ENCODE measurements at places on chromosomes 7 and 10.

DNA sequence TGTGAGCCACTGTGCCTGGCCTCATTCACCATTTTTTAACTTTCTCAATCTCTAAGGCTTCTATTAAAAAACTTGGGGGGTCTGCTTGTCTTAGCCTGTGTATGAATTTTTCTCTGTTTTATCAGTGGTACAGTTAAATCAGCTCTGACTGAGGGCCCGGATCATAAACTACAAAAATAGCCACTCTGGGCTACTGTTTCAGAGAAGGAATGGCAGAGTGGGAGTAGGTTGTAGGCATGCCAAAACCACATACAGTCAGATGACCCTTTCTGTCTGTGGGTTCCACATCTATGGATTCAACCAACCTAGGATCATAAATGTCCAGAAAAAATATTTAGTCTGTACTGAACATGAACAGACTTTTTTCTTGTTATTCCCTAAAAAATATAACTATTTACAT lies 21.3 kb downstream of the TBC1D12 start:
- DNase-seq: no peak

- no peak for DNase-seq
Measured at GRCh38 chr7:39421661-39422060, 144.5 kb upstream of the YAE1 start.

GRCh38 chr7:1579481-1580421 lies 9.9 kb upstream of the PSMG3 start:
- peak; percentile 43 for DNase-seq

DNA sequence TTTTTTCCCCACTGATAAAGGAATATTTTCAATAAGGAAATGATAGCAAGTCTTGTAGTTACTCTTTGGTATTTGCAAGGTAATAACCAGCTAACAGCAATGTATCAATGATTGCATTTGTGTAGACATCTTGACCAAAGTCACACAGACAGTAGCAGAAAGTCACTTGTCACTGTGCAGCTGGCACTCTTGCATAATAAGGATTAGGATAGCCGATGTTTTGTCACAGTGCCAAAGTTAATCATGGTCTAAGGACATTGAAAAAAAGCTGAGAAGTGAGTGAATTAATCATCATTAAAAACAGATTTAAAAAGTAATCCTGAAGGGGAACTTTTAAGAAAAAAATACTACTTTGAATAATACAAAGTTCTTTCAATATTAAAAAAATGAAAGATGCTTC lies 834.3 kb upstream of the C7orf33 start:
- no peak for DNase-seq

GRCh38 chr7:119594956-119595355 lies 678.0 kb upstream of the KCND2 start:
- peak; percentile 5 for DNase-seq

GRCh38 chr7:91465595-91466061 lies 201.4 kb downstream of the FZD1 start:
- no peak for DNase-seq

GRCh38 chr10:85598646-85599045 lies 767.9 kb downstream of the GRID1 start:
- no peak for DNase-seq

DNA sequence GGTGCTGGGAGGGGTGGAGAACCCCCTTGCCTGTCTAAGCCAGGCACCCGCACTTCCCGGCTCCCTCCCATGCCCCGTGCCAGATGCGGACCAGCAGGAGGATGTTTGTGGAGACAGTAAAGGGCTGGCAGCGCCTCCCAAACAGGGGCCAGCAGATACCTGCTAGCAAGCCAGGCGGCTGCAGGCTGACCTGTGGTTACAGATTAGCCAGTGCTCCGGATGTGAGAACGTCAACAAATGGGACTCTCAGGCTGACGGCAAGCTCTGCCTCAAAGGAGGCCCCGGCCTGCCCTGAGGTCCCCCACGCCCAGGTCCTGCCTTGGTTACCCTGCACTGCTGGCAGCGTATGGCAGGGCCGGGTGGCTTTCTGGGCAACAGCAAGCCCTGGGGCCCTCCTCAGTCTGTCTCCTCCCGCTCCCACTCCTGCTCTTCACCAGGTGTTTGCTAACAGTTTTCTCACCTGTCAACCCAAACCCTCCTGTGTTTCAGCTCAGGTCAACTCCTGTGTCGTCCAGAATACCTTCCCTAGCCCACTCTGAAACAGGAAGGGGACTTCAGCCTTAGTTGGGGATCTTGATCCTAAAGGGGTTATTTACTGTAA lies 85.4 kb downstream of the NEURL1 start:
- DNase-seq: no peak

GRCh38 chr7:154832557-154833138 lies 170.3 kb downstream of the PAXIP1 start:
- DNase-seq: no peak

DNA sequence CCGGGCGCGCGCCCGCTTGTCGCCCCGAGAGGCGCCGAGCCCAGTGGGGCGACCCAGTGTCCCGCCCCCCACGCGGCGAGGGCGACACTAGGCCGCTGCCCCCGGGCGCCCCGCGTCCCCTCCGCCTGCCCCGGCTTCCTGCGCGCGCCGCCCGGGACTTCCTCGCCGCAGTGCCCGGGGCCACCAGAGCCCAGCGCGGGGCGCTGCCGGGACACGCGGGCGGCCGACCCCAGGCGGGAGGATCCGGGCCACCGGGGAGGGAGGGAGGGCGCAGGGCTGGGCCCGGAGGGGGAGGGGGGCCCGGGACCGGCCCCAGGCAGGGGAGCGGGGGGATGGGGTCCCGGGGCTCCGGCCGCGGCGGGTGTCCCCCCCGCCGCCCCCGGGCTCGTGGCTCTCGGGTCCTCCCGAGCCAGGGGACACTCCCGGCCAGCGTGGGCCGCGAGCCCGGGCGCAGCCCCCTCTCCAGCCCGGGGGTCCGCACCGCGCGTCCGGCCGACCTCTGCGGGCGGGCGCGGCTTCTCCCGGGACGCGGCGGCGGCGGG lies 435 bp upstream of the PWWP2B start:
- no peak for DNase-seq

GRCh38 chr7:22782616-22783232 lies 39.9 kb downstream of the TOMM7 start:
- no peak for DNase-seq

DNA sequence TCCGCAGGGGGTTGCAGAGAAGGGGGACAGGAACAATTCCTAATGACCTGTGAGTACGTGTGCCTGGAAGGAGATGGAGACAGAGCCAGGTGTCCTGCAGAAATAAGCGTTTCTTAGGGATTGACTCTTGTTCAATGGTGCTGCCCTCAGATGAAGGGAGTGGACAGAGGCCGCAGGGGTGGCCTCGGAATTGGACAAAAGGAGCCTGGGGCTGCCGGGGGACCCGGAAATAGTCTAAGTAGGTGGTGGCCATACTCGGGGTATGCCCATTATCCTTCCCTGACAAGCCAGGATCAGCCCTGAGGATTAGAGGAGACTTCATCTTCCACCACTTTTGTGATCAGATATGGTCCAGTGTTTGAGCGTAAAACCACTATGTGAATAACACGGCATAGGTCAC lies 39.2 kb downstream of the ELFN1 start:
- DNase-seq: no peak

DNA sequence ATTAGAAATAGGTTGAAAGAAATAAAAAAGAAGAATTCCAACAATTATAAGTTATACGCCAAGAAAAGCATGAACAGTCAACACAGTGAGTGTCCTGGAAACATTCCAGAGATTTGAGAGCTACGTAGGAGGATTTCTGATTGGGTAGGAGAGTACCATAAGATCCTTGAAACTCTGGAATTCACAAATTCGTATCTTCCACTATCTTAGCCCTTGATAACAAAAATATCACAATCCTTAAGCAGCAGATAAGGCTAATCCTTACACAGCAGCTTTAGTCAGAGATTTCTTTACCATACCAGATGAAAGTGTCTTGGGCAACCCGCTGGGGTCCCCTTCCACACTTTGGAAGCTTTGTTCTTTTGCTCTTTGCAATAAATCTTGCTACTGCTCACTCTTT lies 8.2 kb downstream of the TPK1 start:
- DNase-seq: no peak

DNA sequence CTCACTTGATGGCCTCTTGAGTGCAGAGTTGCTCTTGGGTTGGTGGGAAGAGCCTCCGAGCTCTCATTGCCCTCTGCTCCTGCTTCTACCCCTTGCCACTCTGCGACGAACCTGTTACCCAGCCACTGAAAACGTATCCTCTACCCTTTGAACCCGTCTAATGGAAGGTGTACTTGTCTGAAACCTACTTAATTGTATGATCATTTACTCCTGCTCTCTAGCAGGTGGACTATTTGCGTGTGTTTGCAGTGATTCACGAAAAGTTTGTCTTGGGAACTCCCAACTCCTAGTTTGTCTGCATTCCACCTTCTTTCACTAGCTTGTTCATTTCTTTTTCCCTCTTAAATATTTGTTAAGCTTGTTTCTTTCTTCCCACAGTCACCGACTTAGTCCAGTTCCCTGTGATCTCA lies 503 bp downstream of the CROT start:
- no peak for DNase-seq

DNA sequence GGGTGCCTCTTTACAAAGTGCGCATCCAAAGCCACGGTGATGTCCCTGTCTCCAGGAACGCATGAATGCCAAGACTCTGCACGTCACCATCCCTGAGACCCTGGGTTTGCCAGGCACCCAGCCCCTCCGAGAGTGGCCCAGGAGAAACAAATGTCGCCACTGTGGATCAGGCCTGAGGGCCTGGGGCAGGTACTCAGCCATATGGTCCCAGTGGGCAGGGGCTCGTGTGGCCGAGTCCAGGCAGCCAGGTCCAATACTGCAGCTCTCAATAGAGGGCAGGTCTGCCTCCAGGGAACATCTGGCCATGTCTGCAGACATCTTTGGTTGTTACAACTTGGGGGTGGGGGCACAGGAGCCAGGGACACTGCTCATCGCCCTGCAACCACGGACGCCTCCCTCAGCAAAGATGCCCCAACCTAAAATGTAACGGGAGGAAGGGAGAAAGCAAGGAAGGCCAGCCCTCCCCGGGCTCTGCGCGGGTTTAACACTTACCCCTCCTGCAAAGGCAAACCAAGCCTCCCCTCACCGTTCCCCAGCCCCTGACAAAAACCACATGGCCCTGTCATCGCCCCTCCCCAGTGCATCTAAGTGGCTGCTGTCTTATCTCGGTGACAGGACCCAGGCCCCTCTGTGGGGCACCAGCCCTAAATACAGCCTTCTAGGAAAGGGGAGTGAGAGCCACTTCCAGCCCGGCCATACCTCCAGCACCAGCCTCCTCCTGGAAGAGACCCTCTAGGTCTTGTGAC lies 10.3 kb upstream of the PAPOLB start:
- no peak for DNase-seq

DNA sequence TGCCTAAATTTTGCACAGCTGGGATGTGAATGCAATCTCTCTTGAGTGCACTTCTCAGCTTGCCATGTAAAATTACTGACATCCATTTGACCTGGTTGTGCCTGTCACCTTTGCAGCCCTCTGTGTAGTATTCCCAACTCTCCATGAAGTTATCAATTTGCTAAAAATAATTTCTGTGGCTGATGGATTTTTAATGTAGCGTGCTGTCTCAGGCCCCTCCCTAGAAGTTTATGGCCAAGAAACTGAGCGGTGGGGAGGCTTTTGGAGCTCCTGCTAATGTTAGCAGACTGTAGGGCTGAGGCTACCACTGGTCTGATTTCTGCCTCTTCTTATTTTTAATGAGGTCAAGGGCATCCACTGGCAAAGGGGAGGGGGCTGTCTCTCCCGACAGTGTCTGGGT lies 577.0 kb upstream of the DPP6 start:
- DNase-seq: no peak

DNA sequence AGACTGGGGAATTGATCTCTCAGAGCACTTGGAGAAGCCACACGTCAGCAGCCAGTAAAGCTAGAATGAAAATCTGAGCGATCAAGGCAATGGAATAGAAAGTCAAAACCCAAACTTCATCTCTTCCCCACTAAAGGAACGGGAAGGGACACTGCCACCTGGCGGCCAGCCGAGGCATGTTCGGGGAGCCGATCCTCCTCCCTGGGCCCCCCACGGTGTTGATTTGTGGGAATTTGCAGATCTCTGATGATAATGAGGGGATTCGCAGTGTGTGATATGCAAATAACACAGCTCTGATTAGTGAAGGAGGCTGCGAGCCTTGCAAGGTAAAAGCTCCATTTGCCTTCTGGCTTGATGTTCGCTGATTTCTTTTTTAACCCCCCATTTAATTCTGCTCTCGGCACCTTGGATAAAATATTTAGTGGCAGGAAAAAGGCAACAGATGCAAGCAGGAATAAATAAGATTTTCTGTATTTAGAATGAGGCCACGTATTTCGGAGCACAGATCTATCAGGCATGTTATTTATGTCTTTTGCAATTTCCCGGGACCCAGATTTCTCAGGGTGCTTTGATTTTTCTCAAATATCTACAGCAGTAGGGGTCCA lies 258.6 kb downstream of the PAXIP1 start:
- DNase-seq: no peak

DNA sequence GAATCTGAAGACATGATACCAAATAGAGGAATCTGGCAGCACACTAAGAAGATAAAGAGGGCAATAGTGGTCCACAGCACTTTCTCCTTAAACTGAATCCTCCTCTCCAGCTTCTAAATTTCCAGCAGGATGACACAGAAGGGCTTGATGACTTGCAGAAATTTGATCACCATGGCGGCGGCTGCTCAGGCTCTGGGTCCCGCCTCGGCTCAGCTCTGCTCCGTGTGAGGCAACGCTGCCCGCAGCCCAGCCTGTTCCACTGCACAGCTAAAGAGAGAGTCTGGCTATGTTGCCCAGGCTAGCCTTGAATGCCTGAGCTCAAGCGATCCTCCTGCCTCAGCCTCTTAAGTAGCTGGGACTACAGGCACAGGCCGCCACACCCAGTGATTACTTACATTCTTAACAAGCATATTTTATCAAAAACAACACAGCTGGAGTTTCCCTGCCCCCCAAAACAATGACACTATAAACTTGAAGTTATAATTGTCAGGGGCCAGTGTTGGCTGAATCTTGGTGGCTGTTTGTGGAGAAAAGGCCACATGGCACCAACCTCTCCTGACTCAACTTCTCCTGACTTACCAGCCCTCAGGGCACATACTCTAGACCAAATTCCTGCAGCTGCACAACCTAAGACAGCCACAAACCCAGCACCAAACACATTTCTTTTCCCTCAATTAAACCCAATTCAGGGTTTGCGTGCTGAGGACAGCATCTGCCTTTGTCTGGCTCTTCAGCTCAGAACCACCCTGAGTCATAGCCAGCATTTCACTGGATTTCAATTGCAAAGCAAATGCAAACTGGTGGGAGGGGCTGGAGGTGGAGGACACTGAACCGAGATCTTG lies 11.6 kb upstream of the TNPO3 start:
- no peak for DNase-seq

DNA sequence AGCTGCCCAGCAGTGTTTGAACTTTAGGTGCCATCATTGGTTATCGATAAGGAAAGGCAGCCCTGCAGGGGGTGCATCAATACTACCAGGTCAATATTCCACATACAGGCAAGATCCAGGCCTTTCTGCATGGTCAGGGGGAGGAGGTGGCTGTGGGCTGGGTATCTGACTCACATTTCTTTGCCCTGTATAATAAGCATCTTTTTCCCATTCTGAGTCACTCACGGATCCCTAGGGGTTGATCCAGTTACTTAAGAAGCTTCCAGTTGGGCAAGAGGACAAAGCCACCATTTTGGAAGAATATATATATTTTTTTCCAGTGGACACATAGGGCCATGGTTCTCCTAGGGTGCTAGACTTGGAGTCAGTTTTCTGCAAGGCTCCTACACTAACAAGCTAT lies 114.2 kb upstream of the HABP2 start:
- no peak for DNase-seq
